Activated CD4-positive, alpha-beta T cell treated with anti-CD3 and anti-CD28 coated beads for 36 hours (primary cell): ENCODE measurements at places on chromosomes 4 and X. TPM values are rescaled to one million over a fixed set of nuclear protein-coding genes. Genes with fewer than 3 reads are reported as not detected.
A peak's percentile ranks its signal among the peaks of the same experiment; 100 is the strongest.

OPRPN gene
- not detected for total RNA-seq

LGI2 gene
- not detected for total RNA-seq

GRCh38 chrX:112768563-112768962, 72.1 kb downstream of the AMOT start:
- no peak overlapping the region for H3K4me3 ChIP-seq
- no peaks in the 10 kb centered on the region for H3K27me3 ChIP-seq
- H3K36me3 ChIP-seq, result no peaks in the 10 kb centered on the region
- H3K4me1 ChIP-seq, result no peaks in the 10 kb centered on the region
- no peak overlapping the region for H3K27ac ChIP-seq
- no peak for DNase-seq

- no peaks in the 10 kb centered on the region for H3K4me1 ChIP-seq
- DNase-seq, result no peak
- H3K27me3 ChIP-seq, result no peaks in the 10 kb centered on the region
- no peak overlapping the region for H3K27ac ChIP-seq
Observed at GRCh38 chrX:29422034-29422433, 793.3 kb upstream of the MAGEB2 start.

DNA sequence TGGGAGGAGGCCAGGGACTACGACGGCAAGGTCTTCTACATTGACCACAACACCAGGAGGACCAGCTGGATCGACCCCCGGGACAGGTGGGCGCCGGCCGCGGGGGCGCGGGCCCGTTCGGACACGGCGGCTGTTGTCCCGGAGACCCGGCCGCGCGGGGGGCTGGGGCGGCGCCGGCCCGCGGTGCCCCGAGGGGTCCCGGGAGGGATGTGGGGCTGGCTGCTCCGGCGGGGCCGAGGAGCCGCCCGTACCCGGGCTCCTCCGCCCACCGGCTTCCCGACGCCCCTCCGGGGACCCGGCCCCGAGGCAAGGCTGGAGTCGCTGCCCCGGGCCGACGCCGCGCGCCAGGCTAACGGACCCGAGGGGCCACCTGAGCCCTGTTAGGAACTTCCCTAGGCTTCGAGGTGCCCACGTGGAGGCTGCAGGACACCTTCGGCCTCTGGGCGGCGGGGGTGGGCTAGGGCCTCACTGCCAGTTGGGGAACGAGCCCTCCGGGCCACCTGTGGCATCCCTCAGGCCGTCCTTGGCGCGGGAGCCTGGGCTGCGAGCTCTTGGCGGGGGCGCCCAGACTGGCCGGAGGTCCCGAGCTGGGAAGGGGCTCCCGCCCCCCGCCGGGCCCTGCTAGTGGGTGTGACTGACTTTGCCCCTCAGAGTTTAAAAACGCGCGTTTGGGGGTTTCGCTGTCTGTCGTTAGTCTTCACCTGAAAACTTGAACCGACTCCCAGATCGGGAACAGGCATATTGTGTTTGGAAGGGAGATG, 660 bp downstream of the WWC2 start:
- peak overlapping the region; percentile 59 for H3K4me3 ChIP-seq
- peaks cover 5% of the 10 kb centered on the region for H3K4me1 ChIP-seq
- H3K36me3 ChIP-seq, result no peaks in the 10 kb centered on the region

DNA sequence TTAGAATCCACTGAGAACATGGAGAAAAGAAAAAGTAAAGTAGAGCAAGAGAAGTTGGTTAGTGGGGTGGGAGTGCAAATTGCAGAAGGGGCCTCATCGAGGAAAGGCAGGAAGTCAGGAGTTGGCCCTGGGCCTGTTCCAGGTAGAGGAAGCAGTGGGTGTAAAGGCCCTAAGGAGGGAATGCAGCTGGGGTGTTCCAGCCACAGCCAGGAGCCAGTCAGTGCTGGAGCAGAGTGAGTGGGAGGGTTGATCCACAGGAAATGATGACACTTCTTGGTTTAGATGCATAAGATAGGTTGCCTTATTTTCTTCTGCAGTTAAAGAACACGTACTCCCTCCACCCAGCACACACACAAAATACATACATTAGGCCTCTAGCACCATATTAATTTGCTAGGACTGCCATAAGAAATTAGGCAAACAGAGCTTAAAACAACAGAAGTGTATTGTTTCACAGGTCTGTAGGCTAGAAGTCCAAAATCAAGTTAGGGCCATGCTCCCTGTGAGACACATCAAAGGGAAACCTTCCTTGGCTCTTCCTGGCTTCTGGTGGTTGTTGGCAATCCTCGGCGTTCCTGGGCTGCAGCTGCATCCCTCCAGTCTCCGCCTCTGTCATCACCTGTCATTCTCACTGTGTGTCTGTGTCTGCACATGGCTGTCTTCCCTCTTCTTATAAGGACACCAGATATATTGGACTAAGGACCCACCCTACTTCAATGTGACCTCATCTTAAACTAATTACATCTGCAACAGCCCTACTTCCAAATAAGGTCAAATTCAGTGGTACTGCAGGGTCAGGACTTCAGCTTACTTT, 205.9 kb downstream of the AASDH start:
- no peak for DNase-seq
- no peak overlapping the region for H3K27ac ChIP-seq
- peaks cover 3% of the 10 kb centered on the region for H3K4me1 ChIP-seq
- H3K36me3 ChIP-seq, result no peaks in the 10 kb centered on the region

- no peaks in the 10 kb centered on the region for H3K36me3 ChIP-seq
- peaks cover 11% of the 10 kb centered on the region for H3K4me1 ChIP-seq
- H3K27me3 ChIP-seq, result peaks cover 36% of the 10 kb centered on the region
Observed at GRCh38 chr4:14771094-14771493, 231.2 kb upstream of the CPEB2 start.

GRCh38 chrX:85922821-85923220, 124.5 kb downstream of the CHM start:
- H3K4me3 ChIP-seq, result no peak overlapping the region
- H3K36me3 ChIP-seq, result peaks cover 9% of the 10 kb centered on the region
- no peak overlapping the region for H3K27ac ChIP-seq
- H3K27me3 ChIP-seq, result no peaks in the 10 kb centered on the region
- DNase-seq, result peak; percentile 4

DNA sequence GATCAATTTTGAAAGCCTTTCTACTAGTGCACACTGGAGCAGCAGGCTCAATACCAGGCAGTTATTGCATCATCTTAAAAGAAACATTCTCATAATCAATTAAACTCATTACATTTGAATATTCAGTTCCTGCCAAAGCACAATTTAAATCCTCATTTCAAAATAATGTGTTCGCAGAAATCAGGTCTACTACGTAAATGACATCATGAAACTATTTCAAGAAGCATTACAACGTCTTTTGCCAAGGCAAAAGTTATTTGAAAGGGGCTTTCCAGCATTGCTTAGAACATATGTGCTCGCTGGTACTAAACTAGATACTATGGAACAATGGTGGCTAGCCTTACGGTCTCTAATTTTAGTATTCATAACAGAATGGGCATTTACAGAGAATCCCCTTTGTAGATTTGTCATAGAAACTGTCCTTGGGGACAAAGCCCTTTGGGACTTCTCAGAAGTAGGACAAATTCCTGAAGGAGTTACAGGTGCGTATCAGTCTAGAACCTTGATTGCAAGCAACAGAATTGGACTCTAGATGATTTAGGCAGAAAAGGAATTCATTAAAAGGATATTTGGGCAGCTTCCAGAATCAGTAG, 27.6 kb upstream of the HUWE1 start:
- H3K27me3 ChIP-seq, result no peaks in the 10 kb centered on the region
- DNase-seq, result no peak
- H3K27ac ChIP-seq, result peak overlapping the region; percentile 96
- H3K36me3 ChIP-seq, result peaks cover 45% of the 10 kb centered on the region

GRCh38 chrX:153669174-153669890, 4.3 kb downstream of the PNCK start:
- H3K36me3 ChIP-seq, result no peaks in the 10 kb centered on the region
- no peak overlapping the region for H3K27ac ChIP-seq
- H3K27me3 ChIP-seq, result peaks cover 13% of the 10 kb centered on the region
- H3K4me1 ChIP-seq, result peaks cover 9% of the 10 kb centered on the region
- peak; percentile 59 for DNase-seq
- H3K4me3 ChIP-seq, result no peak overlapping the region

GRCh38 chrX:39752815-39753214, 344.9 kb downstream of the BCOR start:
- no peaks in the 10 kb centered on the region for H3K36me3 ChIP-seq
- no peaks in the 10 kb centered on the region for H3K27me3 ChIP-seq
- DNase-seq, result no peak
- no peak overlapping the region for H3K4me3 ChIP-seq
- no peak overlapping the region for H3K27ac ChIP-seq

- H3K27me3 ChIP-seq, result peaks cover 5% of the 10 kb centered on the region
- H3K27ac ChIP-seq, result no peak overlapping the region
- H3K36me3 ChIP-seq, result no peaks in the 10 kb centered on the region
- no peak for DNase-seq
Observed at GRCh38 chr4:98850937-98851336, 78.0 kb downstream of the EIF4E start.

- no peaks in the 10 kb centered on the region for H3K36me3 ChIP-seq
- no peaks in the 10 kb centered on the region for H3K27me3 ChIP-seq
- H3K4me3 ChIP-seq, result no peak overlapping the region
- DNase-seq, result no peak
Observed at GRCh38 chrX:132425744-132426318, 63.0 kb downstream of the MBNL3 start.
